ENCODE measurements at places on chromosomes 6 and 20.
A peak's percentile ranks its signal among the peaks of the same experiment; 100 is the strongest.

DNA sequence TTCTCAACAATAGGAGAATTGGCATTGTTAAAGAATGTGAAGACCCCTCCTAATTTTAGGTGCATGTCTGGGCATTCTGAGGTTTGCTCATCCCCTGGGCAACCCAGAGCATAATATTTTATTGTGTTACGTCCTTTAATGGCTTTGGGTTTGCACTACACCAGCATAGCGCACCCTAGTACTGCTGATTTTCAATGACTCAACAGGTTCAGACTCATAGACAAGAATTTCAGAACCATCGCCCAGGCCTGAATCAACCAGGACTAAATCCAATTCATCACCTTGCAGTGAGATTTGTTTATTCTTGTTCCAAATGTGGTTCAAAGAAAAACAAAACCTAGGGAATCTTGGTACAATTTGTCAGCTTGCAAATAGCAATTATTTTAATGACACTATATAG is 137.8 kb upstream of the PHACTR1 start:
- no peak for DNase-seq

DNA sequence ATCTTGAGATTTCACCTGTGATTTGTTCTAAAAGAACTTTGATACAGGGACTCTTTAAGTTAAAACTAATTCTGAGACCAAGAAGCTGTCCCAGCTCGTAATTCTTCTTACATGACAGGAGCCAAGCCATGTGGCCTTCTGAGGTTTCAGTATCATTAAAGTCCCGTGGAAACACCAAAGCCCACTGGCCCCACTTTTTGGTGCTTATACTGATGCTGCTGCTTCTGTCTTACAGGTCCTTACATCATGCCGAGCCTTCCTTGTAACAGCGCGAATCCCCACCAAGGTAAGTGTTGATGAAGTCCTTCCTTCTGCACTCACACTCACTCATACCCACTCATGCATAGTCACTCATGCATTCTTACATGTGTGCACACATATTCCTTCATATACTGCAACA is 140.7 kb downstream of the CARMIL1 start:
- no peak for DNase-seq

GRCh38 chr6:36129941-36130666 is at the start of gene MAPK13:
TSS of gene MAPK13 (plus strand) at chr6:36130513. CDS start at chr6:36130583, 70 bp downstream.
- DNase-seq: no peak

- no peak for DNase-seq
Measured at GRCh38 chr6:150767571-150768018, 97.9 kb upstream of the MTHFD1L start.

GRCh38 chr20:45336530-45337366 is 11.5 kb downstream of the SDC4 start:
- no peak for DNase-seq

GRCh38 chr6:85715797-85716196 is 73.1 kb upstream of the SYNCRIP start:
- no peak for DNase-seq

DNA sequence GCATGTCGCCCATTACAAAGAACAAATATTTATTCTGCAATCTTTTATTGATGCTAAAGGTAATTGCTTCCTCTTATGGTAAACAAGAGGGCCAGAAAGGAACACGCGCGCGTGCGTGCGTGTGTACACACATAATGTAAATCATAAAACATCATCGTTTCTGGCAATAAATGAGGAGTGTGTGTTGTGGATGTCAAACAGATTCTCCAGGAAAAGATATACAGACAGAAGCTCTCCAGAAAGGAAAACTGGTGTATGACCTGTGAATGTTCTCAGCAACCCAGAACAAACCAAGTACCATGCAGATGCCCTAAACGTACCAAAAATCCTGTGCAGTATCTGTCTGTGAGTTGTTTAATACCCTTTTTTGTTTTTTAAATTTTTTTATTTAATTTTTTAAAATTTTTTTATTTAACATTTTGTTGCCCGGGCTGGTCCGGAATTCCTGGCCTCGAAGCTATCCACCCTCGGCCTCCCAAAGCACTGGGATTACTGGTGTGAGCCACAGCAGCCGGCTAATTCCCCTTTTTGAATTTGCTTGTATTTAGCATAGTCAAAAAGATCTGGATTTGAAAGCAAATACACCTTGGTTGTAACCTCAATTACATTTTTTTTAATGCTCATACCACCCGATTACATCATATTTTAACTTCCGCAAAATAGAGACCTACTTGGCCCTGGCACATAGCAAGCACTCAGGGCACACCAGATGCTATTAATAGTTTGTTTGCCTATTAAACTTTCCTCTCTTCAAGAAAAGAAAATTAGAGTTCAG is 909 bp upstream of the NUDT3 start:
- no peak for DNase-seq

DNA sequence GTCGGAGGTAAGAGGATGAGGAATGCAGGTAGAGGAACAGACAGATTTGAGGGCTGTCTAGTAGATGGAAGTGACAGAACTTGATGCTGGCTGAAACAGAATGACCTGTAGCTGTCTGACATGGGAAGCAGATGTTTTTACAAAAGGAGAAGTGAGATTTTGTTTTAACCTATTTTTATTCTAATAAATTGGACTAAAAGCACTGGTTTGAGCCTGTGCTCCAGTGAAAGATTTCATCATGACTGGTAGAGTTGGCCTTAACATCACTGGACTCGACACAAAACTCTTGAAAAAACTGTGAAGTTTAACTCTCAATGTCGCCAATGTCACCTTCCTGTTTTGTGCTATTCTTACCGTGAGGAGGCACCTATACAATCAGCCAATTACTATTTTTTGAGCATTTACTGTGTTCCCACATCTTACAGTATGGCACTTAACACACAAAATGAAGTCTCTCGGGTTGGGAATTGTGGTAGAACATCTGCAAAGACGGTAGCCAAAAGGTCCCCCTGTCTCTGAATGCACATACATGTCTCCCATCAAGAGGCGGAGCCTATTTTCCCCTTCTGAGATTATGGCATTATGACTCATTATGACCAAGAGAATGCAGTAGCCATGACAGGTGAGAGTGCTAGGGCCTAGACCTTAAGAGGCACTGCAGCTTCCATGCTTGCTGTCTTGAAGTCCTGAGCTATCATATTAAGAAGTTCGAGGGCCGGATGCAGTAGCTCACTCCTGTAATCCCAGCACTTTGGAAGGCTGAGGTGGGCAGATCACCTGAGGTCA is 93.2 kb downstream of the FOXF2 start:
- DNase-seq: no peak

DNA sequence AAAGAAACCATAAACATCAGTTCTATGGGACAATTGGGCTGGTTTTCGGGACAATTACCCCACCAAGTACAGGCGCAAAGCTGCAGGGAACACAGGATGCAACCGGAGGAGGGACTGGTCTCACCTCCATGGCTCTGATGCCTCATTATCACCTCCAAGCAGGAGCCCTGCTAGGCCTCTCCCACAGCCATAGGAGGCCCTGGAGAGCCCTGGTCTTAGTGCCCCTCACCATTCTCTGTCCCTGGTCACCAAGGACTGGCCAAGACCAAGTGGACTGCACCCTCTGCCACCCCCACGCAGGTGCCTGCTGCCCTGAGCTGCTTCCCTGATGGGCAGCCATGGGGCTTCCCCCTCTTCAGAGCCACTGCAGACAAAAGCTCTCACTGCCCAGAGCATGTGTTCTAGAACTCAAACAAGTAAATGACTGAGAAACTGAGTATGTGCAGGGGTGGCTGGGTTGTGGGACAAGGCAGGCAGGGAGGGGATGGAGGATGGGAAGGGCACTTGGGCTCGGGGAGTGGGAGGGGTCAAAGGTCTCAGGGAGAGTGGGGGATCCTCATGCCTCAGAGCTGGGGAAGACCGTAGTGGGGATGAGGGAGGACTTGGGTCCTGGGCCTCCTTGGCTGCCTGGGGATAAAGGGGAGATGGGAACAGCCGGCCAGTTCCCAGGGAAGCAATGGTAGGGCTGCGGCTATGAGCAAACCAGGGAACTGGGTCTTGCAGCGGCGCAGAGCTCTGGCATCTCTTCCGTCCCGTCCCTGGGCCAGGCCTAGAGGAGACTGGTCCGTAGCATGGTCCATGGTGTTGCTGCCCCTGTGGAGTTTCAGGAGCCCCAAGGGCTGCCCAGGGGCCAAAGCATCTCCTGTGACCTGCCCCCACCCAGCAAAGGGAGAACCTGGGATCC is 435.1 kb downstream of the PREX1 start:
- DNase-seq: no peak

GRCh38 chr20:37651932-37652331 is 41.9 kb upstream of the CTNNBL1 start:
- DNase-seq: no peak

GRCh38 chr6:125117818-125118217 is 35.8 kb upstream of the TPD52L1 start:
- DNase-seq: no peak

DNA sequence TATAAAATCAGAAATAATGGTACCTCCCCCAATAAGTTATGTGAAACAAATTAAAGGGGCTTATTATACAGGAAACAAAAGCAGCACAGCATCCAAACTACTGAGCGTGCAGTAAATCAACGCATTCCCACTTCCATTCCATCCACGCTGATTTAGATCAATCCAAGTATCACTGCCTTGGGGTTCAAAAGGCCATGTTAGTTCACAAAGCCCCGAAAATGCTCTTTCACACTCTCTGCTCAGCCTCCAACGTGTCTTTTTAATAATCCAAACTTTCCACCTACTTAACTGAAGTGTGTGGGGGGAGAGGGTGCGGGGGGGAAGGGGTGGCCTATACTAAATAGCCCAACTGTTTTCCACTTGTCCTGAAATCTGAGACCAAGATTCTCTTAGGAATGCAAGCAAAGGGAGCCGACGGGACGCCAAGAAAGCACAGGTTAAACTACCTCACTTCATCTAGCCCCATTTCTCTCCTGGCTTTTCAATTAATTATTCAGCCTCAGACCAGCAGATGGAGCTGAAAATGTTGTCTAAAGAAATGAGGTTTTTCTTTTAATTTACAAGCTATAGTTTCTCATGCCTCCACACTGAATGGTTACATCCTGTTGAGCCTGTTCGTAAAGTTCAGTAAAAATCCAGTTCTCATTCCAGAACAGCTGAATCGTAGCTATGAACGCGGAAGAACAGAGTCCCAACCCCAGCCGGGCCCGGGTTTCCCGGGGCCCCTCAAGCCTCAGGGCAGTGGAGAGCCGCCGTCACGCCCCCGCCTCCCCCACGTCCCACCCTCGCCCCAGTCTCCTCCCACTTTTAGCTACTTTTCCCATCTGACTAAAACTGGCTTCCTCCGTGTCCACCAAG is 1.0 kb upstream of the NXT1 start:
- no peak for DNase-seq

GRCh38 chr20:11130554-11131166 is 456.9 kb upstream of the JAG1 start:
- DNase-seq: no peak

- no peak for DNase-seq
Measured at GRCh38 chr20:4775322-4776078, 53.8 kb downstream of the PRND start.

DNA sequence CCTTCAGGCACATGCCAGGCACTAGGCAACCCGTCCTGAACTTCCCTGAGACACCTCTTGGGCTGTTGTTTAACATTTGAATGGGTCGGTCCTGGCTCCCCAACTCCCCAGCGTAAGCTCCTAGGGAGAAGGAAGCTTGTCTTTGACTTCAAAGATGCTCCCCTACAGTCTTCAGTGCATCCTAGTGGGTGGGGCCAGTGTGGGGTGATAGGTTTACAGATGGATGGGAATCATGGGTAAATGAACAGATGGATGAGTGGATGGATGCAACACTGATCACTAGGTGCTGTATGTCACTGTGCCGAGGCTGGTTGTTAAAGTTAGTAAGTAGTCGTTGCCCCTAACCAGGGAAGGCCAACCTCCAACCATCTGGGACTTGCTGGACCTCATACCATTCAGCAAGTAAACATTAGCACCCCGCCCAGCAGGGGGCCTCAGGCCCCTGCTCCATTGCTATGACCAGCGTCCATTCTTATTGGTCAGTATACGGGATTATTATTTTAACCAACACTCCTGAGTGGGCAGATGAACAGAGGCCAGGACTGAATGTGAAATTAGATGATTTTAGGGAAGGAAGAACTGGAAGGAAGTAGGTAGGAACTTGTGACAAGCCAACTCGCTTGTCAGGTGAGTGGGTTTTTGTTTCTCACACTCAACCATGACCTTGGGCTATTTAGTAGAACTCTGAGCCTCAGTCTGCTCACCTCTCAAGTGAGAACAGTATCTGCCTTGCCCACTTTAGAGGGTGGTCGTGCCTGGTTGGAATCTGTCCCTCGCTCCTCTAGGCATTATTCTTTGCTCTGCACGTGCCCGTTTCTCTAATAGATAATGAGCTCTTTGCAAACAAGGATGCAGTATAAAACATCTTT is 82.9 kb upstream of the FOXP4 start:
- peak; percentile 4 for DNase-seq

DNA sequence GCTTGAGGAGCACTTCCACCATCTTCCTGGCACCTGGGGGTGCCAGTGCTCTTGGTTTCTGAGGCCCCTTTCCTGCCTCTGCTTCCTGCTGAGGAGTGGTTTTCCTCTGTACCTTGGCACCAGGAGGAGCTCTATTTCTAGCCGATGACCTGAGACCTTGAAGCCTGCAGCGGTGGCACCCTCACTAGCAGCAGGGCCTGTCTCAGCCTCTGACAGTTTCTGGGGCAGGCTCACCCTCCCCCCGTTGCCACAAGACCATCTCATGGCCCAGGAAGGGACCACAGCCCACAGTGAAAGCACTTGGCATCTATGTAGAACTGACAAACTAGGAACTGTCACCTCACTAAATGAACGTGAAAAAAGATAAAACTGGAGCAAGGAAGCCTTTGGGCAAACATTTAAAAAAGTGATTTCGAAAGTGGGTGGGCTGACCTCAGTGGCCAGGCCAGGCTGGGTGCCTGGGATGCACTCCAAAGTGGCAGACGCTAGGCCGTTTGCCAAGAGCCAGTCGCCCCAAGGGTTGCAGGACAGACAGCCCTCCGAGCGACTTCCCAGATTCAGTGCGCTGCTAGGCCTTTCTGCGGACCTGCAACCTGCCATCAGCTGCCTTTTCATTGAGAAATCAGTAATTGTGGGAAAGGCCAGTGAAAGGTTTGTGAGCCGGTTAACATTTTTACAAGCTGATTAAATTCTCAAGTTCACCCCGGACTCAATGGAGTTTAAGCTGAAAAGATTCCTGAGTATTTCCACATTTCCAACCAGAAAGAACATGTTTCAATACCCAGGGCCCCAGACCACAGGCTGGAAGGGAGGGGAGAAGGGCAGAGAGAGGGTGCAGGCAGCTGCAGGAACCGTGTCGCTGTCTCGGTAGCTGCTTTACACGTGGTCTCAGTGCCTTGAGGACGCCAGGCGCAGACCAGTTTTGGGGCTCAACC is 303.7 kb downstream of the ESR1 start:
- DNase-seq: peak; percentile 13

GRCh38 chr6:80234401-80234800 is 127.9 kb downstream of the BCKDHB start:
- no peak for DNase-seq

- DNase-seq: no peak
Measured at GRCh38 chr6:2865270-2865669, 23.6 kb upstream of the SERPINB1 start.

- no peak for DNase-seq
Measured at GRCh38 chr6:75376347-75377024, 91.9 kb upstream of the TMEM30A start.

GRCh38 chr6:452301-453067 is 60.9 kb downstream of the IRF4 start:
- peak; percentile 34 for DNase-seq

Data from hippocampal formation (tissue), 2 donors.